ENCODE measurements at places on chromosomes 2 and 18.

GRCh38 chr18:76349067-76349715 lies 145.9 kb downstream of the ZNF516 start:
- peaks cover 33% of the 10 kb centered on the region for H3K4me1 ChIP-seq
- peak overlapping the region; percentile 58 for H3K4me3 ChIP-seq
- peak overlapping the region; percentile 43 for H3K27ac ChIP-seq
- H3K27me3 ChIP-seq, result no peaks in the 10 kb centered on the region
- H3K36me3 ChIP-seq, result peaks cover 19% of the 10 kb centered on the region
- peak; percentile 70 for DNase-seq

DNA sequence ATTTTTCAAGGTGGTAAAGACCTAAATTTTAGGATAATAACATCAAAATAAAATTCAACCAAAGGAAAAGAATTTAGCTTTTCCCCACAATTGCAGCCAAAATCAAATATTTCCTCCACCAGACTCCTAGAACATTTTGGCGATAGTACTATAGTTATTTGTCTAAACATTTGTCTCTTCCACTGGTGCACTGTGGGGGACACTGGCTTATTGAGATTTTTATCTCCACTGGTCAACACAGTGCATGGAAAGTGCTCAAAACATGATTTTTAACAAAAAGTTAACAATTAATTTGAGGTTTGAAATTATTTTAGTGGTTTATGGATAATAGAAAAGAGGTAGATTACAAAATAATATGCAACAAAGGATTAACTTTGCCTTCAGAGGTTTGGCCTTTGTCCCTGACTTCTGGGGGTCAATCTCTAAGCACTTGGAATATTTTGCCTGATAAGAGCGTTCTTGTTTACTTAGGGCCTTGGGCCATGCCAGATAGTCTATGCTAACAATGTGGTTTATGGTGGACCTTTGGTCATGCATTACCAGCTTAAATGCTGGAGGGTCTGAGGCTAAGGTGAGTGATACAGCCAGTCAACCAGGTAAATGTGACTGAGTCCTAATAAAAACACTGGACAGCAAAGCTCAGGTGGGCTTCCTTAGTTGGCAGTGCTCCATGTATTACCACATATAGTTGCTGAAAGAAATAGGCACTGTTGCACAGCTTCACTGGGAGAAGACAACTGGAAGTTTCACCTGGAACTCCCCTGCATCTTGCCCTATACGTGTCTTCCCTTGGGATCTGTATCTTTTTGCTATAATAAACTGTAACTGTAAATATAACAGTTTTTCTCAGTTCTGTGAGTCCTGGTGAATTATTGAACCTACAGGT lies 67.2 kb upstream of the SATB2 start:
- no peak overlapping the region for H3K27ac ChIP-seq
- no peak overlapping the region for H3K4me3 ChIP-seq
- H3K4me1 ChIP-seq, result no peaks in the 10 kb centered on the region
- no peaks in the 10 kb centered on the region for H3K27me3 ChIP-seq
- DNase-seq, result no peak
- H3K36me3 ChIP-seq, result no peaks in the 10 kb centered on the region

- H3K36me3 ChIP-seq, result peaks cover 18% of the 10 kb centered on the region
- no peak overlapping the region for H3K4me3 ChIP-seq
- H3K4me1 ChIP-seq, result peaks cover 46% of the 10 kb centered on the region
These were observed 34.5 kb downstream of the HS1BP3 start for GRCh38 chr2:20616341-20616871.

DNA sequence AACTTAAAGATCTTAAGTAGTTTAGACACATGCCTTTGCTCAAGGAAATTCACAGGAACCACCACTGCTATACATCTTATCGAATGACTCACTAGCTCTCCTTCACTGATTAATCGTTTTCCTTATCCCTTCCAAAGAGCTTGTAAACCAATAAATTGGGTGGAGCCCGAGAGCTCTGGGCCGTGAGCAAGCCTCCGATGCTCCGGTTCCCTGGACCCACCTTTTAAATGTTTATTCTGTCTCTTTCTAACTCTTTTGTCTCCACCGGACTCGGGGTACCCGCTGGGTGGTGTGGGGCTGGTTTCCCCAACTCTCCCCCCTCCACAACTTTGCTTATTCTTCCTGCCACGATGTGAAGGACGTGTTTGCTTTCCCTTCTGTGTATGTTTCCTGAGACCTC lies 292.9 kb upstream of the TMEFF2 start:
- peaks cover 16% of the 10 kb centered on the region for H3K4me1 ChIP-seq
- H3K36me3 ChIP-seq, result peaks cover 5% of the 10 kb centered on the region
- H3K27me3 ChIP-seq, result no peaks in the 10 kb centered on the region
- H3K27ac ChIP-seq, result peak overlapping the region; percentile 69
- no peak for DNase-seq

GRCh38 chr2:29394311-29394980 lies 279.2 kb downstream of the CLIP4 start:
- H3K4me3 ChIP-seq, result no peak overlapping the region
- H3K27ac ChIP-seq, result no peak overlapping the region
- peaks cover 100% of the 10 kb centered on the region for H3K27me3 ChIP-seq
- no peaks in the 10 kb centered on the region for H3K4me1 ChIP-seq
- DNase-seq, result no peak

DNA sequence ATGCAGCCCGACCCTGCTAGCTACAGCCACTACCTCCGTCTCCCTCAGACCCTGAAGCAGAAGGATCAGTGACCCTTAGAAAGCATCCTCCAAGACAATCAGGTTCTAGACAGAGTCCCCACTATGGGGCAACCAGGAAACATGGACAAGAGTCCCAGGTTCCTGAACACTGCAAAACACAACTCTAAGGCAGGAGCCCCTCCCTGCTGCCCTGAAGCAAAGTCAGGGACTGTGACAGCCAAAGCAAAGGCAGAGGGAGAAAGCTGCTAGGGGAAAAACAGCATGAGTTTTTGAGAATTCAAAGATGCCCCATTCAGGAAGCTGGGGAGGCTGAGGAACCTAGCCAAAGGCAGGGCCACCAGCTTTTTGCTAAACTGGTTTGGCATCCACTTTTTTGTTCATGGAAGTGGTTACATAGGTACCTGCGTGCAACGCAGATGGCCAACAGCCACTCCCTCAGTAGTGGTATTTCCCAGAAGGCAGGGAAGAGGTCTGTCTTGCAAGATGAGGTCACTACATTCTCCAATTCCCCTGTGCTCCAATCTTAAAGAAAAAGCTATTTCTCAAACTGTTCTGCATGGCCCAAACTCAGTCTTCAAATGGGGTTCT lies 33.2 kb downstream of the MYO5B start:
- no peaks in the 10 kb centered on the region for H3K27me3 ChIP-seq
- peaks cover 75% of the 10 kb centered on the region for H3K4me1 ChIP-seq
- DNase-seq, result peak; percentile 68
- peak overlapping the region; percentile 62 for H3K27ac ChIP-seq
- peaks cover 16% of the 10 kb centered on the region for H3K36me3 ChIP-seq

DNA sequence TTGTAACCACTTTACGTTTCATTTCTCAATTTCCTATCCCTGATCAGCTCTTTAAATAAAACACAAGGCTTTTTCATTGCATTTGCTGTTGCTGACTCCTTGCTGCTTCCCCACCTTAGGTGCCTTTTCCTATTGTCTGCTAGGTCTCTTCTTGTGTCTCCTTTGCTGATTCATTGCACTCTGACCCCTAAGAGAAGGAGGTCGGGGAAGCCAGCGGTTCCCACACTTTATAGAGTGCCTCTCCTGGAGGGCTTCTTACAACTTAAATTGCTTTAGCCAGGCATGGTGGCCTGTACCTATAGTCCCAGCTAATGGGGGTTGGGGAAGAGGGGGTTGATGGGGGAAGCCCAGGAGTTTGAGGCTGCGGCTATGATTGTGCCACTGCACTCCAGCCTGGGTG lies 495.0 kb downstream of the DLGAP1 start:
- DNase-seq, result no peak
- H3K27ac ChIP-seq, result no peak overlapping the region
- no peaks in the 10 kb centered on the region for H3K36me3 ChIP-seq
- H3K4me3 ChIP-seq, result no peak overlapping the region

- H3K27me3 ChIP-seq, result no peaks in the 10 kb centered on the region
- H3K4me1 ChIP-seq, result no peaks in the 10 kb centered on the region
- no peaks in the 10 kb centered on the region for H3K36me3 ChIP-seq
- DNase-seq, result no peak
These were observed 914.3 kb downstream of the DCC start for GRCh38 chr18:53254265-53254664.

- no peak overlapping the region for H3K4me3 ChIP-seq
- H3K27ac ChIP-seq, result no peak overlapping the region
- H3K36me3 ChIP-seq, result no peaks in the 10 kb centered on the region
- H3K27me3 ChIP-seq, result no peaks in the 10 kb centered on the region
- H3K4me1 ChIP-seq, result no peaks in the 10 kb centered on the region
- DNase-seq, result no peak
These were observed 78.3 kb upstream of the TLK1 start for GRCh38 chr2:171238946-171239345.

Data from Calu3 (cell line).